Stimulated activated CD4-positive, alpha-beta T cell treated with anti-CD3 and anti-CD28 coated beads, Interleukin-15, amount 100 ng/mL, for 24 hours (primary cell): ENCODE measurements at places on chromosomes 13 and 19.

- no peak for DNase-seq
These were observed 385.9 kb upstream of the SLITRK6 start for GRCh38 chr13:86185107-86185506.

DNA sequence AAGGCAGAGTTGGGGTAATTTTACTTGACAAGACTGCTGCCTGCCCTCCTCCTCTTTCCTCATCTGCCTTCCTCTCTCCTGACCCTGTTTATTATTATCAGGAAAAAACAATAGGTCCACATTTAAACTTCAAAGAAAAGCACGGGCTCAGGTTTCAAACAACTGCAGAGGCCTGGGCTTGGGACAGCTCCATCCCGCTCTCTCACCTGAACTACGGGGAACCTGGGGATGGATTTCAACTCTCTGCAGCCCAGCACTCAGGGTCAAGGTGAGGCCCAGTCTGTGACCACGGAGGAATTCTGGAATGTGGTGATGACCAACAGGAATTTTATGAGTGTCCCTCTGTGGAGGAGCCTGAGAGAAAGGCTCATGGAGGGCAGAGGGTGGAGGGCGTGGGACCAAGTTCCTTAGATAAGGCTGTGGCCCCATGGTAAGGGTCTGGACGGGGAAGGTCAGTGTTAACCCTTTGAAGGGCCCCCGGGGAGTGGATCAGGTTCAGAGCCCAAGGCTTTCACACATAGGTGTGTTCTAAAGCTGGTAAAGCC lies 220.8 kb upstream of the MAB21L1 start:
- DNase-seq: no peak

DNA sequence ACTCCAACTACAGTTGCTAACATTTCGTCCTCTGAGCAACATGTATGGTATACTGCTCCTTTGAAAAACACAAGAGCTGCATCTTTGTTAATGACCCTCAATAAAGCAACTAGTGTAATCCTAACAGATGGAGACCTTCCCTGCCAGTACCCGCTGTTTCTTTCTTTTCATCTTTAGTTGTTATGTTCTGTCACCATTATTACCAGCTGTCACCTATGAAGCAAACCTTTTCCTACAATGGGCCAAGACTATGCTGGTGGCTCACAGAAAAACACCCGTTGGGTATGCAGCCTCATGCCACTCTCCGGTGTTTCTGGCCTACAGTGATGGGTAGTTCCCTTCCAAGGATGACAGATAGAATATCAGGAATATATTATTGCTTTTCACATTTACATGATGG lies 29.7 kb upstream of the CYSLTR2 start:
- no peak for DNase-seq

- no peak for DNase-seq
These were observed 36.4 kb downstream of the CCL25 start for GRCh38 chr19:8088752-8089663.

- DNase-seq: no peak
These were observed 116.5 kb upstream of the FBXL3 start for GRCh38 chr13:77143431-77143830.

DNA sequence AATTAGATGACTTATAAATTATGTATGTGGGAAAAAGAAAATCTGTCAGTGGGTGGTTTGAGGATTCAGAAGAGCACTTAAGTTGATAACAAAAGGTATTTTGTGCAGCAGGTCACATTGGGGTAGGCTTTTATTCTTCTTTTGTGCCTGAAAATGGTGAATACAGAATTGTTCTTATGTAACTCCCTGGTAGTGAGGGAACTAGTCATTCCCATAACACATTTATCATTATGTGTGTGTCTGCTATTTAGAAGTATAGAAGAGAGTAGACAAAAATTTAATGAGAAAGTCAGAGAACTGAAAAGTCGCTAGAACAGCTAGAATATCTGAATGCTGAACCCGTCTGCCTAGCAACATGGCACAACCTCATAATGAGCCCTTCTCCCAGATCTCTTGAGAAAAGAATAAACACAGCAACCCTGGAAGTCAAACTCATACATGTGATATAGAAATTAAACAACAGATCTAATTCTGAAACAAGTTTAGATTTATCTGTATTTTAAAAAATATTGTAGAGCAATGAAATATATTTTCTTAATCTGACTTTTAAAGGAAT lies 111.8 kb upstream of the EDNRB start:
- no peak for DNase-seq

- no peak for DNase-seq
These were observed 25.3 kb upstream of the FBN3 start for GRCh38 chr19:8174706-8175105.

DNA sequence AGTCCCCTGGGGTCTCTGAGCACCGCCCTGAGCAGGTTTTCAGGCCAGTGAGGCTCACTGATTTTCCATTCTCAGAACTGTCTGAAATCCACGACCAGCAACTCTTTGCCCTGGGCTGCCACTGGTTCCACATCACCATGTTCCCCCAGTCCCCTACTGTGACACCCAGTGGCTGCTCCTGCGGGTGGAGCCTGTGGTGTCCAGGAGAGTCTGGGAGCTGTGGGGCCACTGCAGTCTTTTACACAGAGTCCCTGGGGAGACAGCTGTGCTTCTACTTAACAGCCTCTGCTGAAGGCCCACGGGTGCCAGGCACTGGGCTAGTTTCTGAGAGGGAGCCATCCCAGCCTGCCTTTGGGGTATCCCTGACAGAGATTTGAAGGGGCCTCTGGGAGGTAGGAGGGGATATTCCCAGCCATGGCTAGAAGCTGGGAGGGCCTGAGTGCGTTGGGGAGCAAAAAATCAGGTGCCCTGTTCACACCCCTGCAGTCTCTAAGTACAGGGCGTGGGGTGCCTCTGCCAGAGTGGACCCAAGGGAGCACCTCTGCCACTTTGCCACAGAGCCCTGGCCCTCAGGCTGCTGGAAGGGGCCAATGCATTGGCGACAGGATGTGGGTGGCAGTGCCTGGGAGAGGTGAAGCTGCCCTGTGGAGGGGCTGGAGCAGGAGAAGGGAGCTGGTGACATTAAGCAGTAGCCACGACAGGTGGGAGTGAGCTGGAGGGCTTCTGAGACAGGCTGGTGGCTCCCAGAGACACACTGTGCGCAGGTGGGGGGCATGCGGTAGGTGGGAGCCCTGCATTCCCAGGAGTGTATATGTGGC lies 200.2 kb upstream of the ZNF536 start:
- DNase-seq: no peak

DNA sequence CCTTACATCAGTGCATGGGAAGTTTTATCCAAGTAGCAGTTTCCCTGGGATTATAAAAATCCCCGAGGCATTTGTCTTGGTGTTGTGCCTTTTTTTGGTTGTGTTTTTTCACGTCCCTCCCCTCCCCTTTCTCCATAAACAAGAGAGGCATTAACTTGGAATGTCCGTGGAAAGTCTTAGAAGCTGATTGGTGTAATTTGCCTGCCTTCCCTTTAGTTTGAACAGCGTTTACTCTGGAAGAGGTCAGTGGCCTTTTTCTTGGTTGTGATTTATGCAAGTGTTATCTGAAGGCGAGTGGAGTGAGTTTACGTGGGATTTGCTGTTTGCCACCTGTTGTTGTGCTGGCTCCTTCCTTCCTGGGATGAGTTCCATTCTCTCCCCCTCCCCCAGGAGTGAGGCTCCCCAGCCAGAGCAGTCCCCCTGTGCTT lies 7.2 kb downstream of the ACTN4 start:
- DNase-seq: no peak

GRCh38 chr13:101300531-101300930 lies 115.8 kb downstream of the NALCN start:
- DNase-seq: no peak

DNA sequence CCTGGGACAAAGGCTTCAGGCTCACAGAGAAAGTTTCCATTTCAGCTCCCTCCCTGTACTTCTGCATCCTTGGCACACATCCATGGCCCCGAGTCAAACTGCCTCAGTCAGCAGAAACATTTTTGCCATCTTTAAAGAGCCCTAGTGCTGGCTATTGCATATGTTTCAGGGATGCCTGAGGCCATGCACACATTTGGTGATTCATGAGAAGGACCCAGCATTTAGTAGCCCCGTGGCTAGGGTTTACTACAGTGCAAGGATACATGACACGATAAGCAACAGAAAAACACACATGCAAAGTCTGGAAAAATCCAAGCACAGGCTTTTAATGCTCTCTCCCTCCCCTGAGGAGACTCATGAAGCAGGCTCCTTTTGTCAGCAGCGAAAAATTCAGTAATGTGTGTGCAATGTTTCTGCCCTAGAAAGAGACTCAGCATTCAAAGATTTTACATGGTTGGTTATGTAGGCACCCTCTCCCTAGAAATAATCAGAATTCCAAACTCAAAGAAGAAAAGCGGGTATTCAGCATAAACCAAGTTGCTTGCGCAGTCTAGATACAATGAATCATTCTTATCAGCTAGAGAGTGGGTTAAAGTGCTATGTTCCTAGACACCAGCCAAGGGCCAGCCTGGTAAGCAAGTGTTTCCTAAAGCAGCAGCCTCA lies 17.6 kb downstream of the ACOD1 start:
- DNase-seq: no peak

DNA sequence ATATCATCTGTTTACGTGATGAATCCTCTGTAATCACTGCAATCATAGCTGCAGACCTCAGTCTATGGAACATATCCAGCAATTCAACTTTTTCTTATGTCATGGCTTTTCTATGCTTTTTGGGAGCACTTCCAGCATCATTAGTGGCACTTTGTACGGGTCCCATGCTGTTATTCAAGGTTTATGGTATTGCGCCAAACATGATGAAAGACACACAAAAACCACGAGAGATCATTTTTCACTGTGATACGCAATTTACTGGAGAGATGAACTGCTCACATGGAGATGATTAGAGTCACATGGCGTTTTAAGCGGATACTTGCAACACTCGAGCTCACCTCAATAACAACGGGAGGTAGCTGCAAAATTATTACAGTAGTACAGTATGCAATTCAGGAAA lies 2101.7 kb upstream of the PCDH20 start:
- DNase-seq: no peak

DNA sequence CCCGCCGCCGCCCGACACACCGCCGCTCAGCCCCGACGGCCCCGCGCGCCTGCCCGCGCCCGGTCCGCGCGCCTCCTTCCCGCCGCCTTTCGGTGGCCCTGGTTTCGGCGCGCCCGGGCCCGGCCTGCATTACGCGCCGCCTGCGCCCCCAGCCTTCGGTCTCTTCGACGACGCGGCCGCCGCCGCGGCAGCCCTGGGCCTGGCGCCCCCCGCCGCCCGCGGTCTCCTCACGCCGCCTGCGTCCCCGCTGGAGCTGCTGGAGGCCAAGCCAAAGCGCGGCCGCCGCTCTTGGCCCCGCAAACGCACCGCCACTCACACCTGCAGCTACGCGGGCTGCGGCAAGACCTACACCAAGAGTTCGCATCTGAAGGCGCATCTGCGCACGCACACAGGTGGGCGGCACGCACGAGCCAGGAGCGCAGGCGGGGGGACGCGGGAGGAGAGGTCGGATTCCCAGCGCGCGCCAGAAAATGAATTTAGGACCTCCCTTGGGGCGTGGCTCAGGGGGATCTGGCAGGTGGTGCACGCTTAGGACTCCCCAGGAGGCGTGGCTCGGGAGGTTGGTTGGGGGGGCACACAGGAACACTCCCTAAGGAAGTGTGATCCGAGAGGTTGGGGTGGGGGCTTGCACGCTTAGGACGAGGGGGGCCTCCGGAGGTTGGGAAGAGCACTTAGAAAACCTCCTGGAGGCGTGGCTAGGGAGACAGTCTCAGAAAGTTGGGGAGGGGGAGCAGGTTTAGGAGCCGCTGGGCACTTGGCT lies 1.2 kb downstream of the KLF2 start:
- peak; percentile 50 for DNase-seq
